Uterine smooth muscle cell (primary cell): ENCODE measurements at places on chromosomes 2 and 18. TPM values are rescaled to one million over a fixed set of nuclear protein-coding genes. Genes with fewer than 3 reads are reported as not detected.

Gene SDC1
- 99.2 and 117 TPM in 2 replicates for total RNA-seq

Gene TDRD15
- total RNA-seq, result not detected in 2 replicates

Gene ITGB6
- total RNA-seq, result under 0.01 TPM in 1 of 2 replicates, not detected in the other

Gene FSIP2
- total RNA-seq, result 0.12 and 0.22 TPM in 2 replicates

Gene IL1F10
- total RNA-seq, result not detected in 2 replicates

Gene MC5R
- not detected in 2 replicates for total RNA-seq

Gene SERPINB3
- total RNA-seq, result not detected in 2 replicates

Gene CGREF1
- total RNA-seq, result 1.4 and 6.2 TPM in 2 replicates

Gene MERTK
- total RNA-seq, result 0.11 and 0.37 TPM in 2 replicates
